ENCODE measurements at places on chromosomes 2 and 18. TPM values are rescaled to one million over a fixed set of nuclear protein-coding genes. Genes with fewer than 3 reads are reported as not detected.

The DES gene
- total RNA-seq: not detected

The DUSP2 gene
- total RNA-seq: 22.0 TPM

The XPO1 gene
- 96.7 TPM for total RNA-seq

The PAX3 gene
- not detected for total RNA-seq

The C2orf80 gene
- not detected for total RNA-seq

The TMEM150A gene
- total RNA-seq: 14.2 TPM

Data from mammary epithelial cell (primary cell).